NCI-H1092 (cell line): ENCODE measurements at places on chromosomes 2 and 18.

DNA sequence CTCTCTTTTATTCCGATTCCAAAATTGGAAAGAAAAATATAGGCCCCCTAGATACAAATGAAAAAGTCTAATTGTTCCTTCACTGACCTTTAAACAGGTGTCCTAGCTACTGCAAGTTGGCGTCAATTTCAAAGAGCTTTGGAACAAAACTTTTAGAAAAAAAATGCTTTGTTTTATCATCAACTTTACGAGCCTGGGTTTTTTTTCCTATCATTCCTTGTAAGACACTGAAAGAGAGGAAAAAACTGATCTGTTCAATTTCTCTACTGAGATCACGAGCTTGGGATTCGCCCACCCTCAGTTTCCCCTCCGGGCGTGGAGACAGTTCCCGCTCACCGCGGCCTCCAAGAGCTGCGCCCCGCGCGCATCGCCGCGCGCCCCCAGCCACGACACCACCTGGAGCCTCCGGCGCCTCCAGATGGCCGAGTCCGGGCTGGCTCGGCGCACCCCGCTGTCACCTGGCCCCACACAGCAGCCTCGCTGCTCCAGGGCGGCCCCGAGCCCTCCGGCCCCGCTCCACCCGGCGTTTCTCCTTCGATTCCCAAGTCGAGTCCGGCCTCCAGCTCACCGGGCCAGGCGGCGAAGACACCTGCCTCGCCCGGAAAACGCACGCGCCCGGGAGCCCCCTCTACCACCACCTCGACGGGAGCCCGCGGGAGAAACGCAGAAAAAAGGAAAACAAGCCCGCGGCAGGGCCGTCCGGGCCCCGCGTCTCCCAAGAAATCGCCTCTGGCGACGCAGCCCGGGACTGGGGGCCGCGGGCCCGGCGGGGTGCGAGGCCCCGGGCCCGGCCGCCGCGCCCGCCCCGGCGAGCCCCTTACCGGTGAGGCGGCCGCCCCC, 656 bp downstream of the TBC1D8 start:
- DNase-seq: peak; percentile 22

GRCh38 chr18:60040971-60041370, 141.2 kb downstream of the PMAIP1 start:
- no peak for DNase-seq

DNA sequence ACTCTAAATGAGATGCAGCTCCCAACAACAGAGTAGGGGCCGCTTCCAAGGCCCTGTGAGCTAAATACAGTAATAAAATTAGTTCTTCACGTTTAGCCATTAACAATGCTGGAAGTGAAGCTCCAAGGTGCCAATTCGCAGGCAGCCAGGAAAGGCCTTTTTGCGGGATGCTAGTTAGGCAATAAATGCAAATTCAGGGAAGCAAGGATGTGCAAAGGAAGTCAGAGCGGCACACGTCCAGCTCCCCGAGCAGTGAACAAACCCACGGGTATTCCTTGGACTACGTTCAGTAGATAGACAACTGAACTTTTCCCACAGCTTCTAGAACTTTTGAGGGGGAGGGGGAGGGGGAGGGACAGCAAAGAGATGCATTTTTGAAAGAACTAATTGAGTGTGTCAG, 6.9 kb downstream of the ZNF516 start:
- DNase-seq: no peak

- no peak for DNase-seq
Measured at GRCh38 chr2:132691556-132691955, 21.6 kb upstream of the LYPD1 start.

DNA sequence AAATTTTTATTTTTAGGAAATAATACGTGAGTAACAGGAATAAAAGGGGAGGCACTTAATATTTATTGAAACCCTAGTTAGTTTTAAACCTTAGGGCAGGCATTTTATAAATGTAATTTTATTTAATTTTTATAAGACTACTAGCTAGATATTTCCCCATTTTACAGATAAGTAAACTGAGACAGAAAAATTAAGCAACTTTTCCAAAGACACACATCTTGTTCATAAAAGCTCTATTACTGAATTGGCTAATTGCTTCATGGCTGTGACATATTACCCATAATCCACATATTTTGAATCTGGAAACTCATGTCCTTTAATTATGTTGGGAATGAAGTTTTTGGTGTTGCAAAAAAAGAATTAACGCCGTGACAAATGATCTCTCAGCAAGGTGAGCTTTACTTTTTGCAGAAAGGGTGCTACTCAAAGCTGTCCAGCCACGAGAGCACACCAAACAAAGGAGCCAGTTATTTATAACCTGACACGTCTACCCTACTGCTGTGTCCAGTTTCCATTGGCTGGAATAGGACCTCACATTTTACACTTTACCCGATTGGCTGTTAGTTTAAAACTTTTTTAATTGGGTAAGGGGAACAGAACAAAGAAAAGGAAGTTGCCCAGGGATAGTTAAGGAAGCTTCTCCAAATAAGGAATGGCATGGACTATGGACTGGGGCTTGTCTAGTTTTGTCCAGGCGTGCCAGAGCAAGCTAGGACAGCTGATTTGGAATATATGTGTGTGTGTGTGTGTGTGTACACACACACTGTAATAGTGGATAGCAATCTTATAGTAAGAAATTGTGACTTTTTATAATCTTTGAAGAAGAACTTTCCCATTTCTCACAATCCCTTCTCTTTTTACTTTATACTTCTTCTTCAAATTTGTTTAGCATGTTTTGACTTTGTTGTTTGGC, 54.2 kb downstream of the COMMD1 start:
- no peak for DNase-seq

- no peak for DNase-seq
Measured at GRCh38 chr18:10374636-10375293, 79.7 kb upstream of the APCDD1 start.

- DNase-seq: no peak
Measured at GRCh38 chr2:135743860-135744259, 2.2 kb downstream of the UBXN4 start.

- no peak for DNase-seq
Measured at GRCh38 chr18:10289951-10290637, 164.3 kb upstream of the APCDD1 start.

DNA sequence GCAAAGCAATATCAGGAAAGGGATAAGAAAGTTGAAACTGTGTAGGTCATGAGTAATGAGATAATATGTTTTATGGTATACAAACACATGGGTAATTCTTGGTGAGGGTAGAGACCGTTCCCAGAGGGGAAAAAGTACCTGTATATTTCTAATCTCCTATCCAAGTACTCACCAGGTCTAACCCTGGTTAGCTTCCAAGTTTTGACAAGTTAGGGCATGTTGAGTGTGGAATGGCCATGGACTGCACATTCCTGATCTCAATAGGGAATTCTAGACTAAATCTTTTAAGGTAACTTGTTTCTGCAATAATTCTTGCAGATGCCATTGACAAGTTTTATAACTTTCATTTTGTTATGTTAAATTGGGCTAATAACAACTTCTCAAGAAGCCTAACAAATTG, 216.6 kb downstream of the SPAG16 start:
- DNase-seq: no peak

DNA sequence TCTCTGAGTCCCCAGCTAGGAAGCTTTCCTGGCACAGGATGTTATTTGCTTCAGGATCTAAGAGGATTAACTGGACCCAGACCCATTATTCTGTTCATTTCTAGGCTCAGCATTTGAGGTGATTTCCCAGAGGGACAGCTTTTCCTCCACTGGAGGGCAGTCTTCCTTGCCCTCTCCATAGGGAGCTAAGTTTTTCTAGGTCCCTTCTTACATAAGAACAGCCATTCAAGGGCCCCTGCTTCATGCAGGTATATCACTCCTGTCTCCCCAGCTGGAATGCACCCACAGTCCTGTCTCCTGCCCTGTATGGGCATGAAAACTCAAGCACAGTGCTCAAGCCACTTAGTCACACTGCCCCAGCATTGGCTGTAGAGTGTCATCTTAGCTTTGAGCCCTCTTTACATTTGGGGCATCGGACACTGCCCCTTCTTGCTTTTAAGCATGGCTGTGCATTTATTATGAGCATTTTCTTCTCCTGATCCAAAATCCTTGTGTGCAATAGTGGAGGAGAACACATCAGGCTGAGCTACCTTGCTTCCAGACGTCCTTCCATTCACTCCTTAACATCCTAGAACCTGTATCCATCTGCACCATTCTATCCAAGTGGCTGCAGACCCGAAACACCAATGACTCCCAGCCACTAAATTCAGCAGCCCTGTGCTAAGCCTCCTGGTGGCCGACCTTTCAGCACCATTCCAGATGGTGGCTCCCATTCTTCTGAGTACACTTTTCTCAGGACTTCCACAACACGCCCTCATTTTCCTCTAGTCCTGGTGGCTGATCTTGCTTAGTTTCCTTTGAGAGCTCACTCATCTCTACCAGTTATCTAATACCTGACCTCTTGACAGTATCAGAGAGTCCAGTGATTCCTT, 80.0 kb downstream of the COPS8 start:
- DNase-seq: no peak

GRCh38 chr2:105744091-105744908, 412 bp upstream of the NCK2 start:
- DNase-seq: peak; percentile 4

DNA sequence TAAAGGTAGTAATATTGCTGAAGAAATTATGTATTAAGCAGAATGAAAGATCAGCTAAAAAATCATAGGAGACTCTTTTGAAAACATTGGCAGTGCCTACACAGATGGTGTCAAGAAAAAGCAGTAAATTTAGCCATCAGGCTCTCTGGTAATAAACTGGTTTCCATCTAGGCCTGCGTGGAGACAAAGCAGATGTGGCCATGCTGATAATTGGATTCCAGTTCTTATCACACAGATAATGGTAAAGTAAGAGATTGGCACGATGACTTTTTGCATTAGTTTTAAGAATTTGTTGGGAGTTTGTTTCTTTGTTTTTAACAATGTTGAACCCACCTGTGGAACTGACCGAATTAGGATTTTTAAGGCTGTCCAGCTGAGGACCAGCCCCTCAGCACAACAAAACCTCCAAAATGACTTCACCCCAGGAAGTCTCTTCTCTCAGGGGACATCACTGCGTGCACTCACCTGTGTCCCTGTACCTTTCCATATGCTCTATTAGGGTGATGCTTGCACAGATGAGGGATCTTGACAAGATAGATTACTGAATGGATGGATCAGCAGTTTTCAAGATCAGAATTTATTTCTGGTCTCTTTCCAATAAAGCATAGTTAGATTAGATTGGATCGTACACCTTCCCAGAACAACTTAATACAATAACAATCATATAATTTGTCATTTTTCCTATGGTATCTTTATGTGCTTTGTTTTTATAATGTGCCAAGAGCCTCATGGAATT, 69.1 kb upstream of the DNAJC10 start:
- no peak for DNase-seq

- DNase-seq: no peak
Measured at GRCh38 chr2:48572816-48573215, 42.9 kb downstream of the STON1 start.

GRCh38 chr2:21307037-21307436, 183.3 kb downstream of the TDRD15 start:
- no peak for DNase-seq

DNA sequence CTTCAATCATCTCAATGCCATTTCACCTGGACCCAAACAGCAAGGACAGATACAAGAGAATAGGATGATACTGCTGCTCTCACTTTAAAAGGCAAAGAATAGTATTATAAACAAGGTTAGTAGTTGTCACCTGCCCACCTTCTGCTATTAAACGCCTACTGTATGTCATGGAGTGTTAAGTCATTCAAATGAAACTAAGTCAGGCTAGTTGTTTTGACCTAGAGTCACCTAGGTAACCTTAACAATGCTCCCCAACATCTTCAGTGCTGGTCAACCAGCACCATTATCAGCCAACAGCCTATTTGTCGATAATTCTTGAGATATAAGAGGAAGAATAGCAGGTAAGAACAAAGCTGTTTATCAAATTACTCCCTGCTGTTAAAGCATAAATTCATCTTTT, 39.2 kb downstream of the TRIP12 start:
- DNase-seq: no peak

DNA sequence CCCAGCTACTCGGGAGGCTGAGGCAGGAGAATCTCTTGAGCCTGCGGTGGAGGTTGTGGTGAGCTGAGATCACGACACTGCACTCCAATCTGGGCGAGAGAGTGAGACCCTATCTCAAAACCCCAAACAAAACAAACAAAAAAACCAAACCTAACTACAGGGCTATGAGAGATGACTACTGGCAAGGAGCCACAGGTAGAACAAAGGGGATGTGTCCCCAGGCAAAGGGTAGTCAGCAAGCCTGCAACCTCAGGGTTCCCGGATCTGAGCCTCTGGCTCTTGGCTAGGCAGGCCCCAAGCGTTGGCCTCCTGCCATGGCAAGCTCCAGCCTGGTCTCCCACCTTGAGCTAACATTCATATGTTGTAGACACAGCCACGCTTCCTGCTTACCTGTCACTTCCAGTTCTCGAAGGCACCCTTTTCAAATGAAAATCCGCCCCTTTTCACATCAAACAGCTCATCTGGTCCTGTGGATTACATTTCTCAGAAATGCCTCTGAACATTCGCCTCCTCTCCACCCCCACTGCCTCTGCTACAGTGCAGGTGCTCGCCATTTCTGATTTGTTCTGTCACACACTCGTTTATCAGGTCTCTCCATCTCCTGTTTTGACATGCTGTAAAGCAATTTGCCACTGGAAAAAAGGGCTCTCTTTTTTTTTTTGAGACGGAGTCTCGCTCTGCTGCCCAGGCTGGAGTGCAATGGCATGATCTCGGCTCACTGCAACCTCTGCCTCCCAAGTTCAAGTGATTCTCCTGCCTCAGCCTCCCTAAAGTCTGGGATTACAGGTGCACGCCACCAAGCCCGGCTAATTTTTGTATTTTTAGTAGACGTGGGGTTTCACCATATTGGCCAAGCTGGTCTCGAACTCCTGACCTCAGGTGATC, 13.1 kb upstream of the ACTR3 start:
- DNase-seq: peak; percentile 59

- DNase-seq: no peak
Measured at GRCh38 chr2:221518201-221518934, 53.7 kb downstream of the EPHA4 start.

DNA sequence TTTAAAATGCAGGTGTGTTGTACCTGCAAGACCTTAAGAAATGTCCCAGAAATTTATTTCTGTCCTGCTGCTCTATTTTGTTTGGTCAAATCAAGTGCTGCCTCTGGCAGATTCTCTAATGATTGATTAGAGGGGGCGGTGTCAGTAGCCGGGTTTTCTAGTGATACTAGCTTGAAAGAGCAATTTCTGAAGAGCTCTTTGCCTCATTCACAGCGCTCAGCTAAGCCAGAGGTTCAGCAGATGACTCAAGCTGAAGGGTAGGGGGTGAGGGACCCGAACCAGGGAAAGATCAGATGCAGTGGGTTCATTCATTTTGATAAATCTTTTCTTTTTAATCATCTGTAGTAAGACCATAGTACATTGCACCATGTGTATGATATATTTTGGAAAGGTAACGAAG, 15.0 kb downstream of the ZBTB7C start:
- DNase-seq: no peak

DNA sequence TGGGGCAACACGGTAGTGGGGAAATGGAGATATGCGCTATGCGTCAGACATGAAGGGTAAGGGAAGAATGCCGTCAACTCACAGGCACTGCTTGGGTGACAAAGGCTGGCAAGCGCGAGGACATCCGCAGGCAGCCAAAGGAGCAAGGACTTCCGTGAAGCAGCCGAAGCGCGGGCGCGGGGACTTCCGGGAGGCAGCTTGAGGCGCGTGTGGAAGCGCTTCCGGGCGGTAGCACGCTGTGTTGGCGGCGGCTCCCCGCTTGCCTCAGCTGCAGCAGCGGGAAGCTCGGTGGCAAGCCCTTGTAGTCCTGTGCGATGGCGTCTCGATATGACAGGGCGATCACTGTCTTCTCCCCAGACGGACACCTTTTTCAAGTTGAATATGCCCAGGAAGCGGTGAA, at the start of gene PSMA8:
Gene PSMA8, plus strand, starts transcription at position 218 of the 400 bp plus-strand sequence. Its CDS starts 97 bp downstream, at position 315.
- no peak for DNase-seq

- no peak for DNase-seq
Measured at GRCh38 chr2:37622450-37623100, 48.9 kb downstream of the CDC42EP3 start.
